ENCODE measurements at places on chromosomes 1 and 21.

GRCh38 chr1:77673716-77674355 lies 8.6 kb downstream of the ZZZ3 start:
- DNase-seq, result no peak

GRCh38 chr21:28770867-28771661 lies 221.6 kb downstream of the LTN1 start:
- no peak for DNase-seq

DNA sequence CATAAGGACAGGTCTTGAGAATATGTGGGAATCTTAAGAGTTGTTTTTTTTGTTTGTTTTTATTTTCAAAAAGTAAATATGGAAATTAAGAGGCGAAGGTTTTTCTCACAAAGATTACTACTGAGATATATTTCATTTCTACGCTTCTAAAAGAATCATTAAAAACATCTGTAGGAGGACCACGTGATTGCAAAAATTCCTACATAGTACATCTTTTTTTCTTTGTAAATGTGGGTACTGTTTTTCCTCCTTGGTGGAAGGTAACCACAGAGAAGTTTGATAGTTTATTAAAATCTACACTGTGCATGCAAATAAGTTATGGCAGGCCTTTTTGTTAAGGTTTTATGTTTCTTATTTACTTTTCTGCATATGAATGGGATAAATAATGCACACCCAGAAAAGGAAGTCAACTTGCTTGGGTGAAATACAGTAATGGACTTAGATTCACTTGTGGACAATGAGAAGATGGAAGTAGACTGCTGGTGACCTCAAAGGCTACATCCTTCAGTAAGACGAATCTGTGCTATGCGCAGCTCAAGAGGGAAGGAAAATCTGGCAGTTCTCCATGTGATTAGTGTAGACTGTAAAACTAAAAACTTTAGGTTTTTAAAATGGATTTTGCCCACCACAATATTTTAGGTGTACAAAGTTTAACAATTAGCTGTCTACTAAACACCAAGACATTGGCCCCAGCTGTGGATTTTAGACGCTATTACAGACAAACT lies 2.0 kb downstream of the AK5 start:
- no peak for DNase-seq

GRCh38 chr1:111804776-111805175 lies 49.1 kb downstream of the DDX20 start:
- DNase-seq, result no peak

DNA sequence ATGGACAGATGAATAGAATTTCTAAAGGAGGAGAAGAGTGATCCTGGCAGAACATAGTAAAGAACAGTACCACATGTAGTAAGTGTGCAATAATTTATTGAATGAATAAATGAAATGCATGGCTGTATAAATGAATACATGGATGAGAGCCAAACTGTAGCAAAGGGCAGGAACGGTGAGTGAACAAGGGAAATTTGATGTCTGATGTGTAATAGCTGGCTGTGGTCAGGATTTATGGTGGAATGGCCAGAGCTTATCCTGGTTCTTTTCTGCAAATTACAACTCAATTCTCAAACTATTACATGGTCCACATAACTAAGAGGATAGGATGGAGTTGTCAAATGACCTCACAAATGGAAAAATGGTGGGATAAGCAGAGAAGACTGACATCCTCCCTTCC lies 43.2 kb upstream of the ARHGAP29 start:
- DNase-seq, result no peak

- DNase-seq, result no peak
Observed at GRCh38 chr1:103461161-103462105, 64.1 kb upstream of the RNPC3 start.

DNA sequence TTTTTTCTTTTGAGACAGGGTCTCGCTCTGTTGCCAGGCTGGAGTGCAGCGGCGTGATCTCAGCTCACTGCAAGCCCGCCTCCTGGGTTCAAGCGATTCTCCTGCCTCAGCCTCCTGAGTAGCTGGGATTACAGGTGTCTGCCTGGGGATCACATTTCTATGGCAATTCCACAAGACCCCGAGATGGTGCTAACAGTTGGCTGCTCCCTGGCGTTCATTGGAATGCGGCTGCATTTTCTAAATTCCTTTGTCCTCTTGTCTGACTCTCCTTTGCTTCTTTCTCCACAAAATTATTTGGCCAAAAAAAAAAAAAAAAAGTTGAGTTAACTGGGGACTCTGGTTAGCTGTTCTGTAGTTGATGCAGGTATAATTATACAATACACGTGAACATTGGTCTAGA lies 176.4 kb downstream of the ETS2 start:
- DNase-seq, result no peak

- DNase-seq, result no peak
Observed at GRCh38 chr1:85330214-85330631, 53.8 kb upstream of the BCL10 start.

- no peak for DNase-seq
Observed at GRCh38 chr1:209621286-209621685, 30.9 kb downstream of the LAMB3 start.

- no peak for DNase-seq
Observed at GRCh38 chr1:180548686-180549317, 10.0 kb upstream of the OVAAL start.

DNA sequence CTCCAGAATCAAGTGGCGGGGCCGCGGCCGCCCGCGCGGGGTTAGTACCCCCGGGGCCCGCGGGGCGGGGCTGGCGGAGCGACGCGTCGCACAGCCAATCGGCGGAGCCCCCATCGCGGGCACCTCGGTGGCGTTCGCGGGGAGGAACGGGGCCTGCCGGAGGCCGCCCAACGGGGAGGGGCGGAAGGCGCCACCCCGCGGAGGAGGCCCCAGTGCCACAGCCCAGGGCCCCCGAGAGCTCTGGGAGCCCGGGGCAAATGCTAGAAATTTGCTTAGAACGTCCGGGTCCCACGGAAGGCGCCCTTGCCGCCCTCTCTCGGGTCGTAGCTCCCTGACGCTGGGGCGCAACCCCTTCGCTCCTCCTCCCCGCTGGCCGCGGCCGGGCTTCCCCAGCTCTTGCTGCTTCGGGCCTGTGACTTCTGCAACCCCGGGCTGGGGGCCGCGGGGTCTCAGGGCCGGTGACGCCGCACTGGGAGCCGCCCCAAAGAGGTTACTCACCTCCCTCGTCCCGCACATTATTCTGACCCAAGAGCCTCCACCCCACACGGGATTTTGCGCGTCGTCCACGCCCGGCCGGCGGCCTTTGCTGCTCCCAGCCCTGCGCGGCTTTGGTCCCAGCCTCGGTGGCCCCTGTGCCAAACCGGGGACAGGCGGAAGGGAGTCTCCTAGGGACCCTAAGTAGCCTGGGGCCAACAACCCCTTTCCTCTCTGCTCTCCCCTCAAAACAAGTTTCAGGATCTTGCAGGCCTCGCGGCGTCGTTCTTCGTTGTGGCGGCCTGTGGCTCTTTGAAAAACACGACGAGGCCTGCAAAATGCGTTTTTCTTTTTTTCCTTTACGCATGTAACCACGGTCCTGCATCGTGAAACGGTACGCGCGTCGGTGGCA lies at the start of gene RUNX3:
RUNX3 (minus strand) TSS at position 17 of the 886 bp plus-strand sequence. CDS start 408 bp downstream, outside the sequence.
- peak; percentile 94 for DNase-seq

- no peak for DNase-seq
Observed at GRCh38 chr1:223304931-223305330, 59.0 kb downstream of the SUSD4 start.

DNA sequence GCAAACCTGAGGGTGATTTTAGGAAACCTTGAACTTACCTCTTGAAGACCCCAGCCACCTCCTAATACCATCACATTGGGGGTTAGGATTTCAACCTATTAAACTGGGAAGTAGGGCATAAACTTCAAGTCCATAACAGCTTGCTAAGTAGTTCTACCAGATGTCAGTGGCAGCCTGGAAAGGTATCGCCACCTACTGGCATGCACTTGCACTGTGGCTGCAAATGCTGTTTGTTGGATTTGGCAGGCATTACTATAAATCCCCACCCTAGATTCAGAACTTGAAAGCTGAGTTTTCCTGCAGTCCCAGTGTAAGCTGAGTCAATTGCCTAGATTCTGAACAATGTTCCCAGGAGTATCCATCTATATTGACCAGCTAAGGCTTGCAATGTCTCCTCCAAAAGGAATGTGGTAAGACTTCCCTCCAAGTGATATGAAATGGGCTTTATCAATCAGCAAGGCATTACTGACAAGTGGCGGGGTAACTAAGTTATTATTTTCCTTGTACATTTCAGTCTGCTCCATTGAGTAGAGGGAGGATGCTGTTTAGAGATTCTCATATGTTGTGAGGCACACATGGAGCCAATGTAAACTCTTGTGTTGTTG lies 474.5 kb downstream of the PTPRC start:
- peak; percentile 69 for DNase-seq

- DNase-seq, result no peak
Observed at GRCh38 chr1:13593511-13594131, 10.0 kb downstream of the PDPN start.

- no peak for DNase-seq
Observed at GRCh38 chr1:5595531-5596170, 396.6 kb downstream of the NPHP4 start.

DNA sequence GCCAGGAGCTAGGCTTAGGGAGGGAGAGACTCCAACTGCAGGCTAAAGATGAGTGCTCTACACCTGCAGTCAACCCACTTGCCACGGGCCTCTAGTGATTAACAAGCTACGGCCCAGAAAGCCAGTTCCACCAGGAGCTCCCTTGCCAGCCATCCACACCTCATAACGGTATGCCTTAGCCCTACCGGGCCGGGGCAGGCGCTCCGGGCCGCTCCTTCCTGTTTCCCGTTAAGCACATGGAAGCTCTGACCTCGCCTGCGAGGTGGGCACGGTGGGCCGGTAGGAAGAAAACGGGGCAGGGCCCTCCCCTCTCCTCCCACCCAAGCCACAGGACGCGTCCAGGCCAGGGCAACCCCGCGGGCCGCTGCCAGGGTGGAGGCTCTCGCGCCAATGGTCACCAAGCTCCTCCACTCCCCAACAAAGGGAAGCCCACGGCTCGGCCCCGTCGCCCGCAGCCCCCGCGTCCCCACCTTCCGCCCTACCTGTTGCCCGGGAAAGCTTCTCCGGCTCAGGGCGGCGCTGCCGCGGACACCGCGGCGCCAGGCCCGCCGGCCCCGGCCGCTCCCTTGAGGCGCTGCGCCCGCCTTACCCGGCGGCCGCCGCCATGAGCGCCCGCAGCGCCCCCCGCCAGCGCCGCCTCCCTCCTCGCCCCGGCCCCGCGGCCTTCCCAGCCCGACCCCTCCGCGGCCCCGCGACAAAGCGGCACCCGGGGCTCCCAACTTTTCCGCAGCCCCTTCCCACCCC lies 627 bp downstream of the CERS2 start:
- DNase-seq, result peak; percentile 38

DNA sequence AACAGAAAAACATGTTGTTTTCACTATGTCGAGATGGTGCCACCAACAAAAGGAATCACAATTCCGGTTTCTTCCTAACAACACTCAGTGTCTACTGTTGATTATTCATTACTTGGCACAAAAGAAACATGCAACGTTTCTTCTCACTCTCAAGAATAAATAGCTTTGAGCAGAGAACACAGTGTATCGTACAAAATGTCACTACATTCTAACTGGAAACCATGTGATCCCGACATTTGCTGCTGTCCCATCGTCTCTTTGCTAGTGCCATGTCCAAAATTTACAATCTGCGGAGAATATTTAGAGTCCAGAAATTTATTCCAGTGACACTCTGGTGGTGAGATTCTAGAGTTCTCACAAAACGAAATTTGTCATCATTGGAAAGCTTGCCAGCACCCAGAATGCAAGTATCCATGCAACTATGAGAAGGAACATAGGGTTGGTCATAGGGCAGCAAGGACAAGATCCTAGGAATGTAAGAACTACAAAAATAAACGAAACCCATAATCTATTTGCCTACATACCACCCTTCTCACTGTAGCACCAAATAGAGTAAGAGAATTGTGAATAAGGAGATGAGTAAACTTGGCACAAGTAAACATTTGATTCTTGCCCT lies 505.1 kb downstream of the LTN1 start:
- no peak for DNase-seq

GRCh38 chr1:40594187-40594531 lies 62.7 kb downstream of the ZNF684 start:
- no peak for DNase-seq

GRCh38 chr1:27556781-27557595 lies 47.0 kb downstream of the AHDC1 start:
- peak; percentile 79 for DNase-seq

GRCh38 chr1:154884869-154885701 lies 15.0 kb upstream of the KCNN3 start:
- DNase-seq, result no peak

GRCh38 chr1:160209321-160210046 lies 4.3 kb downstream of the PEA15 start:
- DNase-seq, result no peak

DNA sequence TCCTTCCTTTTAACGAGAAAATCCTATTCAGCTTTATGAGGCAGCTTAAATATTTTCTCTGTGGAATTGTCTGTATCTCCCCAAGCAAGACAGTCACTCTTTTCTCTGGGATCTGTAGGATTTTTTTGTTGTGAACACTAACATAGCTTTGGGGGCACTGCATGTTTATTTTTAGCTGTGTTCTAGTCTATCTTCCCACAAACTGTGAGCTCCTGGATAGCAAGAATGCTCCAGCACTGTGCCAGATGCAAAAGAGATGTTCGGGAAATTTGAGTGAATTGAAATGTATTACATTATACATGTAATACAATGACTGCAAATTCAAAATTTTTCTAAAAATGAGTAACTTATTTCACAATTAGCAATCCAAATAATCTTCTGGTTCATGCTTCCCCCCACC lies 282.2 kb downstream of the PLPP3 start:
- no peak for DNase-seq

- DNase-seq, result no peak
Observed at GRCh38 chr1:60895701-60896100, 186.7 kb upstream of the NFIA start.

- DNase-seq, result peak; percentile 100
Observed at GRCh38 chr21:44873356-44874239, at the start of gene PTTG1IP. Gene PTTG1IP (minus strand): TSS chr21:44873690. CDS start chr21:44873616, 74 bp downstream.

GRCh38 chr1:22729912-22730311 lies 19.3 kb downstream of the EPHB2 start:
- DNase-seq, result no peak

DNA sequence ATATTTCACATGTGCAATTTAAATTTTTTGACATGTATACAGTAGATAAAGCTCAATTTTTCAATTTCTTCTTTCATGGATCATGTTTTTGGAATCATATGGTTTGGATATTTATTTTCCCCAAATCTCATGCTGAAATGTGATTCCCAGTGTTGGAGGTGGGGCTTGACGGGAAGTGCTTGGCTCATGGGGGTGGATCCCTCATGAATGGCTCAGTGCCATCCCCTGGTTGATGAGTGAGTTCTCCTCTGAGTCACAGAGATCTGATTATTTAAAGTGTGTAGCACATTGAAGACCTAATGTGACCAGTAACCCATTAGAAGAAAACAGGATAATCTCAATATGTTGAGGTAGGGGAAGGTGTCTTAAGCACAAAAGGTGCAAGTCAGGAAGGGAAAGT lies 9.1 kb upstream of the IFI16 start:
- no peak for DNase-seq

DNA sequence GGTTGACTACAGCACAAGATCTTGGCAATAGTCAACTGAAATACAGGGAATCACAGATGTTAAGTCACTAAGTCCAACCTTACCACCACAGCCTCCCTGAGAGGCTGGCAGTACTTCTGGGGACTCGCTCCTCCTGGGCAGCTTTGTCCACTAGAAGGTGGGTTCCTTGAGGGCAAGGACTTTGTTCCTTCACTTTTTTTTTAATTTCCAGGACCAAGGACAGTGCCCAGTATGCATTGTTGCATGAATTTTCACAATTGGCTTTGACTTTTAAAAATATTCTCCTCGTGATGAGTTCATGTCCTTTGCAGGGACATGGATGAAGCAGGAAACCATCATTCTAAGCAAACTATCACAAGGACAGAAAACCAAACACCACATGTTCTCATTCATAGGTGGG lies 96.7 kb upstream of the IGSF21 start:
- DNase-seq, result no peak
